ENCODE measurements at places on chromosomes 7 and 10.
A peak's percentile ranks its signal among the peaks of the same experiment; 100 is the strongest.

DNA sequence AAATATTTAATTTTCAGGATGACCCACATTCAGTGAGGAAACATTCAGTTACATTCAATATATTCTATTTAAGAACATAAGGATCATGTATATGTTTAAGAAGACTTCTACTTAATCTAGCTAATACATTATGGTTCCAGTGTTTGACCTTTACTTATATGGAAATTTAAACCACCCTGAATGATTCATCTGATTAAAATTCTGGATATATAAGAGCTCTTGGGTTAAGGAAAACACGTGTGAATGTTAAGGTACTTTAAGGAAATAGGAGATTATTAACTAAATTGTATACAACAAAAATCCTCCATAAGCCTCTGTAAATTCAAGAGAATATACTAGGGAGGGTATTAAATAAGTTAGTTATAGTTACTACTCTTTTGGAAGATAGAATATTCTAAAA lies 40.9 kb downstream of the HDAC9 start:
- no peak for DNase-seq

DNA sequence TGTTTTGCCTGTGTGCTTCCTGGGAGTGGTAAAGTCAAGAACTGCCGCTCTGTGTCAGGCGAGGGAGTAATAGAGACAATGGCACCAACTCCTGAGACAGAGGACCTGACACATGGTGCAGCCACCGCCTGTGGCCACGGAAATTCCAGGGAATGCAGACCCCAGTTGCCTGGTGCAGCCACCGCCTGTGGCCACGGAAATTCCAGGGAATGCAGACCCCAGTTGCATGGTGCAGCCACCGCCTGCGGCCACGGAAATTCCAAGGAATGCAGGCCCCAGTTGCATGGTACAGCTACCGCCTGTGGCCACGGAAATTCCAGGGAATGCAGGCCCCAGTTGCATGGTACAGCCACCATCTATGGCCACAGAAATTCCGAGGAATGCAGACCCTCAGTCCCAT lies 8.7 kb downstream of the DIP2C start:
- DNase-seq, result no peak

DNA sequence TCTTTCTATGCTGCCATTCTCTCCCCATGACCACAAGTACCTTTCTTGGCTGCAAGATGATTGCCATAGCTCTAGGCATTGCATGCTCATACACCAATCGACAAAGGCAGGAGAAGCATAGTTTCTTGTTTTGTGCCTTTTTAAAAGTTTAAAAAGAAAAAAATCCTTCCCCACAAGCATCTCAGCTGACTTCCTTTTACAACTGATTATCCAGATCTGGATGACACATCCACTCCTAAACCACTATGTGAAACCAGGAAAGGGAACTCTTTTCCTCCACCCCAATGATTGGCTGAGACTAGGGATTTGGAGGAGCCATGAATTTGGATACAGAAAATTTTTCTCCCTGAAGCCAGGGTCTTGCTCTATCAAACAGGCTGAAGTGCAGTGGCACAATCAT lies 14.5 kb upstream of the LRRC4 start:
- peak; percentile 51 for DNase-seq

DNA sequence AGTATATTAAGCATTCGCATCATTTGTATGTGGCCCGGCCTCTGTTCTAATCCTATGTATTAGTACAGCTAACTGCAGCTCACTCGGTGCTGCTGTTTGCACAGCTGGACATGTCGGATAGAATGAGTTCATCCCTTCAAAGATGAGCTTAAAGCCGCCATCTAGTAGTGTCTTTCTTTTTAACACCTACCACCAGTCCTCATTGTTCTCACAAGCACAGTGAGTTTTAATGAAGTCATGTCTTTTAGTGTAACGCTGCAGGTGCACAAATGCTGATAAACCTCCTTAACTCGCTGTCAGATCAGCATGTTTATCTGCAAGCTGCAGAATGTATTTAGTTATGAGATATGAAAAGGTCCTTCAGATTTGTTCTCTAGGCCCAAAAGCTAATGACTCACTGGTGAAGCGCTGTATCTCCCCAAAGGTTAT lies 247.5 kb downstream of the MTERF1 start:
- DNase-seq, result no peak

DNA sequence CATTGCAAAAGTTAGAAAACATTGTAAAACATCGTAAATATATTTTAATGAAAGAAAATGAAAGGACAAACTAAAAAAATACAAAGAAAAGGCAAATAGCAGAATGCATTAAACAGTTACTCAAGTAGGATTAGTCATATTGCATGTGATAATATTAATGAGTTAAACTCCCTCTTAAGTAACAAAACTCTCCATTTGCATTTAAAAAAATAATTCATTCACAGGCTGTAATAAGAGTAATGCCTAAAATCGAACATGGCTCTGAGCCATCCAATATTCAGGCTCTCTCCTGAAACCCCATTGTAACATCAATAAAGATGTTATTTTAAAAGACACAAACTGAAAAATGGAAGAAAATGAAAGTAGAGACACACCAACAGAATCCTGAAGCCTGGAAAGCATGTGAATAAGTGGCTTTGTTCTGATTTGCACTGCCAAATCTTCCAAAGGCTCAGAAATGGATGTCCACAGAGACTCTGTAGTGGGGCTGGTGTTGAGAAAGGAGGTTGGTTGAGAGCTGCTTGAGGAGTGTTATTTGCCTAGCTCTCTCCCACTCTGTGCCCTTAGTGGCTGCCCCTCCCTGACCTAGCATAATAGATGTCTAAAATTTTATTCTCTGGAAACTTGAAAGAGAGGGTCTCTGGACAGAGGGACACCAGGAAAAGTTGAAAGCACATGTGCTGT lies 268.3 kb upstream of the MEOX2 start:
- DNase-seq, result peak; percentile 49
